ENCODE measurements at places on chromosomes 7 and 10.

GRCh38 chr7:46522354-46522906 lies 601.4 kb upstream of the IGFBP3 start:
- no peak for DNase-seq

DNA sequence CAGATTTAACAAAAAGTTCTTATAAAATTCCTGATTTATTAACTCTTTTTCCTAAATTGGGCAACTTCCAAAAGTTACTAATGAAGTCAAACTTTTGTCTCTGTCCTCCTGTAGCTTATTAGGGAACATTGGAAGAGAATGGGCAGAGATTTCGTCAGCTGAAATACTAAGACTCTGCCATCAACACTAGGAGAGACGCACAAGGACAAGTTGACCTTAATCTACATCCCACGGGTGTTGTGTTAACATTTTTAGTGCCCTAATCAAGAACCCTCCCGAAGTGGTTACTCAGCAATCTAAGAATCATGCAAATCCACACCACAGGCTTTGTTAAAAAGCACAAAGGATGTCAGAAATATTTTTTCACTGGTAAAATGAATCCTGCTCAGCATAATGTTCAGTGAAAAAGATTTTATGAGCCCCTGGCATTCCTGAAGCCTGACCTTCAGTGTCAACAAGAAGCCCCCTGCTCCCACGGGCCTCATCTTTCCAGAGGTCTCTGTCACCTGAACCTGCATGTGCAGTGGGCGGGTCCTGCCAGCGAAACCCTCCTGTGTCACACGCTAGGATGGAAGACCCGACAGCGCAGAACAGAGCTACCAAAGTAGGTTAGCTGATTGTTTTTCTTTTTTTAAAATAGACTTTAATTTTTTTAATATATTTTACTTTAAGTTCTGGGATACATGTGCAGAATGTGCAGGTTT lies 70.6 kb upstream of the AKR1E2 start:
- DNase-seq: no peak

DNA sequence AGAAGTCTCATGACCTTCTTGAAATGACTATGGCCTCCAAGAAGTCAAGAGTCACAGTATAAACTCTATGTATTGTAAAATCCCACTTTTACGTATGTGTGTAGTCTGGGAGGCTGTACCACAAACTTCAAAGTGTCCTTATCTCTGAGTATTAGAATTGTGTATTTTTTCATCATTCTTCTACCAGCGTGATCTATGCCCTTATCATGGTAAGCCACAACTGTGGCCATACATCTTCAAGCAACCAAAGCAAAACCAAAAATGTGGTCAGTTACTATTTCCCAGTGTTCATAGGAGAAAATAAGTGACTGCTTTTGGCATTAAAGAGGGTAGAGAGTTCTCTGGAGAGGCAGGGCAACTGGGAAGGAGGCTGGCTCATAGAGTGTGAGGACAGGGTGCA lies 42.8 kb downstream of the SPOCK2 start:
- DNase-seq: no peak

DNA sequence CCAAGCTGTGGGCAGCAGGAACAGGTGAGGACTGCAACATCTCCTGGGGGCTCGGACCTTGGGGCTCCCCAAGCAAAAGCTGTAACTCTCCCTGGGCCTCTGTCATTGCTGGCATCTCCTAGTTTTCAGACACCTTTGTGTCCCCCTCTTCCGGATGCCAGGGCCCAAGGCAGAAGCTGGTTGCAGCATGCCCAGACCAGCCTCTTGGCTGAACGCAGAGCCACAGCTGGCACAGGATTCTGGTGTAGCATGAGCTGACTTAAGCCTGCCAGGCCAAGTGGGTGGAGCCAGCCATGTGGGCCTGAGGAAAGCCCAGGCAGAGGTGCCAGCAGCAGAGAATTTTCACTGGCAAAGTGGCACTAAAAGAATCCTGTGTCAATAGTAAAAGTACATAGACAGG lies 43.5 kb downstream of the ZWINT start:
- DNase-seq: no peak

DNA sequence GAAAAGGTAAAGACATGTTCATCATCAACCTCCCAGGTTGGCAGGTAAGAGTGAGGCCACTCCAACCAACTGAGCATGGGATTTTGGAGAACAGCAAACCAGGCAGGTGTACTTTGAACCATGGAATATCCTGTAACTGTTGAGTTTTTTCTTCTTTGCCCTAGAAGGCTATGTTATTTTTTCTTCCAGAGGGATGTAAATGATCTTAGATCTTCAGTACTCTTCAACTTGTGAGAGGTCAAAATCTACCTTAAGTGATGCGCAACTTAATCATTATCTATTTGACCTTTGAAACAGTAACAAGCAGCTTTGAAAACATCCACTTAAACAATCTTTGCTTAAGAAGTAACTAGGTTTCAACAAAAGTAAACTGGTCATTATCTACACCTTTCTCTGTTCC lies at the start of gene CUBN:
TSS of gene CUBN (minus strand) at position 71 of the 400 bp plus-strand sequence. CDS start at position 25, 46 bp downstream.
- no peak for DNase-seq

DNA sequence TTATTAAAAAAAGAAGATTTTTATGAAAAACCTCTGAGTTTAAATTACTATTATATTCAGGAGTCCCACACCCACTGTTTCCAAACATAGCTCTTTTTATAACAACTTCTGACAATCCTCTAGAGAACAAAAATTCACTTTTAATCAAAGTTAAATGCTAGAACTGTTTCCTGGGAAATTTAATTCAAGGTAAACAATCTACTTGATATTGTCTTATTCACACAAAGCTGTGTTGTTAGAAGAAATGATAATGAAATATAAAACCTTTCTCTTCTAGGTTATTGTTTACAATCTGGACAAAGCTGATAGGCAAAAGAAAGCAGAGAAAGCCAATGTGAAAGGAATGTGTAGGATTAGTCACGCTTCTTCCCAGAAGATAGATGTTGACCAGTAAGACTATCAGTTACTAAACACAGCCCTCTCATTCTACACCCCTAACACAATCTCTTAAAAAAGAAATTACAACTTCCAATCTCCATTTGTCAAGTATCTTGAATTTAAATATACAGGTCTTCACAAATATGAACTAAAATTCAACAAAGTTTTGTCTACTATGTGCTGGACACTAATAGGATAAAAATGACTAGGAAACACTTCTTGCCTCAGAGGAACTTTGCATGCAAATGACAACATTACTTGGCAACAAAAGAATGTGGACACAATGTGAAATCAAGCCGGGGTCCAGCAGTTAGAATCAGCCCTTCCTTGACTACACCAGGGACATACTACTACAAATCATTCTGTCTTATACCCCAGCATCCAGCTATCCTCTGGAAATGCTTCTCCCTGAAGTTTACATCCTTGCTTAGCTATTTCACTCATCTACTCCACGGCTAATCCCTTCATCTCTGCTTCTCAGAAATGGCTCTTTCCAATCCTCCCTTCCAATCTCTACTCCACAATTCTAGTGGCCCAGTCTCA lies 123.7 kb downstream of the IMMP2L start:
- DNase-seq: no peak

DNA sequence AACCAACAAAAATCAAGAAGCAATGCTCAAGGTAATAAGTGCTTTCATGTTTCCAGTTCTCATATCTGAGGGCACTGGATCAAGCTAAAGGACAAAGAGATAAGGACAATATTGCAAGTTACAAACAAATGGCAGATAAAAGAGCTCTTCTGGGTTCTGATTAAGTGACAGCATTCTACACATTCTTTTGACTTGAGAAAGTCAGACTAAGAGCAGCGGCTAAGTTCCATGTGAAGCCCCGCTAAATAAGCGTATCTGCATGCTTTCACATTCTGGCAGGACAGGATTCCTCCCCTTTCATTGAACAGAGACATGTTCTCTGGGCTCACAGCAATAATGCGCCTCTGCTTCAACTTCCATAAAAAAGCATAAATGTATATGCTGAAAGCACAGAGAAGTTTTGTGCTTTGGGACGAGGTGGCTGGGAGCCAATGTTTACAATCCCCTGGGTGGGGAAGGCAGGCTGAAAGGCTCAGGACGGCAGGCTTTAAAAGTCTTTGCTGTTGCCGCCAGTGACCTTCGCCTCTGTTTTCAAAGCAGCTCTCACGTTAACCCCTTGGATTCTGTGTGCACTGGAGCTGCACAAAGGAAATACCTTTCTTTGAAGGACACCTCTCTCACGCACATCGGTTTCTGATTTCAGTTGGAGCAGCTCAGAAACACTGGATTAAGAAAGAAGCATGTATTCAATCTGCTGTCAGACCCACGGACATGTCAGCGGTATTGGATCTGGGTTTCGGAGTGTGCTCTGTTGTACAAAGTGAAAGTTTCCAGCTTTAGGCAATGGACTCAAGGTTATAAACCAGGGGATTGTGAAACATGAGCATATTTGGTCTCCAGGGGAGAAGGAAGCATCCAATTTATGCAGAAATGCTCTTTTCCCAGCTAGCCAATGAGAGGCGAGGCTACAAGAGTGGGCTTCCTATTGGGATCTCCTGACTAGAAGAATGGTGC lies 105.4 kb upstream of the FAM133B start:
- DNase-seq: no peak

GRCh38 chr10:14476641-14477407 lies 146.1 kb upstream of the FRMD4A start:
- DNase-seq: no peak

Measured in esophagus squamous epithelium (tissue), 5 donors.